SJSA1 (cell line): ENCODE measurements at places on chromosomes 4 and X. TPM values are rescaled to one million over a fixed set of nuclear protein-coding genes. Genes with fewer than 3 reads are reported as not detected.

DNA sequence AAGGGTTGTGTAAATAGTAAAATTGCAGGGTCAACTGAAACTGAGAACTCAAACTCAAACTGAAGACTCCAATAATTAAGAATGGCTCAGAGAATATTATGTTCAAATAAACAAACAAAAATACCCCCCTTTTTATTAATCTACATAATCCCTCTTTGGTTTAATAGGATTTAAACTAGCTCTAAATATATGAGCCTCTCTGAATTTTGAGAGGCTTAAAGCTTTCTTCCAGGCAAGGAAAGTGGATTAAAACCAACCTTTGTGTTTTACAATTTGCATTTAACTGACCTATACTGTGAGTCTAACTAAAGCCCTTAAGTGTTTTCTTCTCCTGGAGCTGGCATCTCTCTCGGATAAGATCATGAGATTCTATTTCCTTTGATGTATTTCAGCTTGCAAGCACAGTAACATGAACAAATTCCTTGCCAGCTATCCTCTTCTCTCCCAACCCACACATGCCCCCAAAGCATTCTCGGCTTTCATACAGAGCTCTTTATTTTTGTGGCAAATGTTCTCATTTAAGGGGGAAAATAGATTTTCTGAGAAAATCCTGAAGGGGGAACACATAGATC, 1310.8 kb upstream of the AGA start:
- no peak for DNase-seq

- DNase-seq, result no peak
Observed at GRCh38 chr4:32499171-32499570, 1779.0 kb downstream of the PCDH7 start.

DNA sequence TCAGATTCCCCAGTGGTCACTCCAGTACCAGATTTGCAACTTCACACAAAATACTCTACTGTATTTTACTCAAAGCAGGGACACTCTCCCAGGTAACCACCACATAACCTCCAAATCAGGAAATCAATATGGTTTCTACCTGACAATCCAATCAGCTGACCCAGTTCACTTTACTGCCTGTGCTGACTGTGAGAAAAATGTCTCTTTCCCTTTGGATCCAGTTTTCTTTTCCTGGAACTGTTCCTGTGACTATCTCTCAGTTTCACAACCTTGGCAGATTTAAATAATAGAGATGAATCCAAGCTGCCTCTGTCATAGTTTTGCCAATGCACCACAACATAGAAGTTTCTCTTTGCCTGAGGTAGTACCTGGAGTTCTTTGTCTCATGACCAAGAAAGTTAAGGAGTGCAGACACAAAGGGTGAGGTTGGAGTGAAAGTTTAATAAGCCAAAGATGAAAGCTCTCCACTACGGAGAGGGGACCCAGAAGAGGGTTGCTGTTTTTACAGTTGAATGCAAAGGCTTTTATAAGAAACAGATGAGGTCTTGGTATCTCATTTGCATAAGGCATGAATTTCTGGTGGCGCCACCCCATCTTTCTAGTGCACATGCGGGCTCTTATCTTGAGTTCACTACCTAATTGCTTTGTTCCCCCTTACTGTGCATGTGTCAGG, 29.7 kb upstream of the IL9R start:
- no peak for DNase-seq

- DNase-seq, result no peak
Observed at GRCh38 chr4:17846266-17846665, 35.5 kb downstream of the NCAPG start.

GRCh38 chrX:3520982-3521381, 174.5 kb upstream of the MXRA5 start:
- no peak for DNase-seq

- peak; percentile 77 for DNase-seq
Observed at GRCh38 chr4:145043306-145043705, 54.7 kb downstream of the ANAPC10 start.

GRCh38 chr4:177119021-177119471, 190.6 kb upstream of the NEIL3 start:
- no peak for DNase-seq

- DNase-seq, result peak; percentile 74
Observed at GRCh38 chrX:19673375-19674040, 158.2 kb upstream of the MAP3K15 start.

- no peak for DNase-seq
Observed at GRCh38 chr4:177778623-177779022, 336.4 kb upstream of the AGA start.

GRCh38 chr4:69849969-69850368, 10.0 kb downstream of the SULT1E1 start:
- no peak for DNase-seq

DNA sequence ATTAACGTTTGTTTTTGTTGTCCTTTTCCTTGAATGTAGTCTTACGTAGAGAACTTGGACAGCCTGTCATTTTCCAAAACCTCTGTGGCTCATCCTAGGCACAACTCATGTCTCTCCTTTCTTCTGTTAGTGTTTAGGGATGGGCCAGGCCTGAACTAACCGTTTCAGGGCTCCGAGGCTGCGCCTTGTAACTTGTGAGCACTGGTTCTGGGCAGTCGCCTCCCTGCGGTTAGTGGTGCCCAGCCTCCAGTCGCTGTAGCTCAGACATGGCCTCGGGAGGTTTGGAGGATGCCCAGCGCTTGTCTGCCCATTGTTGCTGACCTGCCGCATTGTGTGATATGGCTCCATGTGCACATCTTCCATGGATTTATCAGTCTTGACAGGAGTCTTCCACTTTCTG, 32.8 kb downstream of the TMEM131L start:
- DNase-seq, result no peak

- no peak for DNase-seq
Observed at GRCh38 chr4:5034206-5034605, 14.9 kb upstream of the CYTL1 start.

- DNase-seq, result no peak
Observed at GRCh38 chr4:158164768-158165213, 8.0 kb downstream of the GASK1B start.

DNA sequence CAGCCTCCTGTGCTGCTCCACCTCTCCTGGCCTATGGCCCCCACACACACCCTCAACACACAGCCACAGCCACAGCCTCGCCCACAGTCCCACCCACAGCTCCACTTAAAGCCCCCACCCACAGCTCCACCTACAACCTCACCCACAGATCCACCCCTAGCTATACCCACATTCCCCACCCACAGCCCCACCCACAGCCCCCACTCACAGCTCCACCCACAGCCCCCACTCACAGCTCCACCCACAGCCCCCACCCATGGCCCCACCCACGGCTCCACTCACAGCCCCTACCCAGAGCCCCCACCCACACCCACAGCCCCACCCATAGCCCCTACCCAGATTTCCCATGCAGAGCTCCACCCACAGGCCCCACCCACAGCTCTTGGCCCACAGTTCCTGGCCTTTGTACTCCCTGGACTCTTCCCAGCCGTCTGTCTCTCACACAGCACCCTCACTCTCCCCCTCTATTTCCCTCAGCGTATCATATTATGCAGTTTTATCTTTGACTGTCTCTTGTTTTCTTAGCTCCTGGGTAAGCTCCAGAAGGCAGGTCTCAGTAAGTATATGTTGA, 322.5 kb downstream of the EVC2 start:
- no peak for DNase-seq

- no peak for DNase-seq
Observed at GRCh38 chrX:153690466-153690865, 2.7 kb downstream of the SLC6A8 start.

- DNase-seq, result no peak
Observed at GRCh38 chr4:23930750-23931488, 41.1 kb upstream of the PPARGC1A start.

DNA sequence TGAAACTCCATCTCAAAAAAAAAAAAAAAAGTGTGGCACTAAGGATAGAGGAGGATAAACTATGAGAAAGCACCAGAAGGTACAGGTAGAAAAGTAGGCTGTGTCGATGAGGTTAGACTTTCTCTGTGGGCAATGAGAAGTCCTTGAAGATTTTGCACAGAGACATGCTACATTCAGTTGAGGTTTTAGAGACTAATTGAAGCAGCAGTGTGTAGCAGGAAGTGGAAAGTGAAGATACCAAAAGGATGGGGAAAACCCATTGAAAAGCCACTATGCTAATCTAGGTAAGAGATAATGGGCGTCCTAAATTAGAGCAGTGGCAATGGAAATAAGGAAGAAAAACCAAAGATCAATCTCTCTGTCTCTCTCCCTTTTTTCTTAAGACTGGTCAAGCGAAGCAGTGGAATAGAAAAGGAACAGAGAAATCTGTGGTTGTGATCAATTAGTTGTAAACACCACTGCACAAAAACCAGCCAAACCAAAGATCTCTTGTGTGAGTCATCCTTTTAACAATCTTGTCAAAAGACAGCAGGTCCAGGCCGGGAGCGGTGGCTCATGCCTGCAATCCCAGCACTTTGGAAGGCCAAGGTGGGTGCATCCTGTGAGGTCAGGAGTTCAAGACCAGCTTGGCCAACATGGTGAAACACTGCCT, 3.5 kb downstream of the SPINK2 start:
- no peak for DNase-seq

DNA sequence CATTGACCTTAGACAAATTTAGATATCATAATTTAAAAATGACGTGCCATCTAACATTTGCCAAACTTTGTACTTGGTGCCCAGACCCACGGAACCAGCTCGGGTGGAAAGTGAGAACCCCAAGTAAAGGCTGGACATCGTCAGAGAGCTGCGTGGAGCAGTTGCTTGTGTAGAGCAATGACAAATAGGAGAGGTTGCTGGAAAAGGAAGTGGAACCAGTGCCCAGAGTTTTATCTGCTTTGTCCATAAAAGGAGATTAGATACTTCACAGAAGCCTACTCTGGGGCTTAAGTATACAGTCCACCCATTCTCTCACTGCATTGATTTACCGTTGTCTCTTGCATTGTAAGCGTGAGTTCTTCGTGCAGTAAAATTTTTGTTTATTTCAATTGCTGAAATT, 5.4 kb upstream of the TBC1D1 start:
- no peak for DNase-seq

- DNase-seq, result no peak
Observed at GRCh38 chr4:181289198-181289597, 954.0 kb upstream of the TENM3 start.

- no peak for DNase-seq
Observed at GRCh38 chr4:83121246-83121645, 6.7 kb upstream of the PLAC8 start.

GRCh38 chrX:74922922-74923543, 2.2 kb downstream of the NEXMIF start:
- no peak for DNase-seq

GRCh38 chr4:22471999-22472461, 43.8 kb downstream of the ADGRA3 start:
- no peak for DNase-seq

GIMD1 gene
- total RNA-seq, result not detected in 2 replicates

EGF gene
- total RNA-seq, result 9.6 and 28.0 TPM in 2 replicates

SLIT2 gene
- 13.4 and 20.7 TPM in 2 replicates for total RNA-seq

CT45A2 gene
- not detected in 2 replicates for total RNA-seq

SYTL5 gene
- 0.22 and 0.26 TPM in 2 replicates for total RNA-seq

PAGE5 gene
- not detected in 2 replicates for total RNA-seq

GSX2 gene
- total RNA-seq, result not detected in 2 replicates

LEF1 gene
- 46.3 and 55.5 TPM in 2 replicates for total RNA-seq

XK gene
- 1.9 and 2.8 TPM in 2 replicates for total RNA-seq

AP1S2 gene
- 208 and 223 TPM in 2 replicates for total RNA-seq
